Stimulated activated CD8-positive, alpha-beta memory T cell treated with anti-CD3 and anti-CD28 coated beads, Interleukin-15, amount 100 ng/mL, for 48 hours (primary cell): ENCODE measurements at places on chromosomes 2 and 18.

DNA sequence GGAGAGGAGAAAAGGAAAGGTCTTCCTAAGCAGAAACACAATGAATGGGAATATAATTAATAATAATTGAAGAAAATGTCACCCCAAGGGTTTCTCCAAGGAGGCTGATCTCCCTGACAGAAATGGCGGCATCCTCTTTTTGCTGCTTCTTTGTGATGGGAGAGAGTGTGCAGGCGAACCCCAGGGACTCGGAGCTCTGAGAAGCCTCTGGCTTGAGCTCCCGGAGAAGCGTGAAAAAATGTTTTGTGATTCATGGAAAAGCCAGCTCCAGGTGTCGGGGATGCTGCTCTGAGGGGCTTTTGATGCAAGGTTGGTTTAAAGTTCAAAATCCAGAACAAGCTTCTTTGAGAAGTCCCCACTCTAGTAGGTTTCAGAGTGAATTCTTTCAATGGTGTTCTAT, 91.0 kb downstream of the VWA3B start:
- no peak for DNase-seq

DNA sequence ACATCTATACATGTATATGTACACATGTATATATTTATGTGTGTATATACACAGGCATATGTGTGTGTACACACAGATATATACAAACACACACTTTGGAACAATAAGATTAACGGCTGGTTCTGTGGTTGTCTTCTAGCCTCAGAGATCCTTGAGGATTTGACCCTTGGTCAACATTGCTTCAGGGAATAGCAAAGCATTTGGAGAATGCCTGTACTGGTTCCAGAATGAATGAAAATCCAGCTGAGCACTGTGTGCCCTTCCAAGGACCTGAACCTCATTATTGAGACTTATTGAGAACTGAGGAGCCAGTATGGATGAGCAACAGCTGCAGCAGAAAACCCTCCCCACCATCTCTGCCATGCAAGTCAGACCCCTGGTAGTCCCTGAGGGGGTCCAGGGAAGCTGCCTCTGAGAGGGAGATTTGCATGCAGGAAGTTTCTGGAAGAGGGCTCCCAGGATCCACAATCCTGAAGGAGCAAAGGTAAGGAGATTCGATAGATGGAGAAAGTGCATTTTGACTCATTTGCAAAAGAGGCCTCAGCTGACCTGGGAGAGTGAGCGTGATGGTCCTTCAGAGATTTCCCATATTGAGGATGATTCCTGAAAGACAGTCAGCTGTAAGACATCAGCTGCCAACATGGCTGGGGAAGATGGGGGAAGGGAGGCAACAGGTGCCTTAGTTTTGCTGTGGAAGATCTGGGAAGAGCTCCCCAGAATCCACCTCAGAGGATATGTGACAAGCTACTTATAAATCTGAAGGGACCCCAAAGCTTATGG, 166.6 kb upstream of the NCKAP5 start:
- no peak for DNase-seq

- no peak for DNase-seq
These were observed 12.8 kb upstream of the IHH start for GRCh38 chr2:219073413-219074129.

GRCh38 chr2:20067992-20068584, 16.7 kb upstream of the LAPTM4A start:
- no peak for DNase-seq

DNA sequence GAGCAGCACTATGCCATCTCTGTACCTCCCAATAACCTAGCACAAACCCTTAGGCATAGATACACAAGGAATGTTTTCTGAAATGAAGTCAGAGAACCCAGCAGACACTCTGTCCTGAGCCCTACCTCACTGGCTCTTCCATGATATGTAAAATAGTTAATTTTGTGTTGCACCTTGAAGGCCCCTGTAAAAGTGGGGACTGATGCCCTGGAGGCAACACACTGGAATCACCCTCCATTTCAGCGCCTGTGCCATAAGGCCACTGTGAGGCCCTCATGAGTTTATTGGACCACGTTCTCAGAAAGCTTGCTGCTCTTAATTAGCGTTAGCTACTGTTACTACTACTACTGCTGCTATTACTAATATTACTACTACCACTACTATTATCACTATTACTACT, 670.1 kb upstream of the SOX11 start:
- DNase-seq: no peak

DNA sequence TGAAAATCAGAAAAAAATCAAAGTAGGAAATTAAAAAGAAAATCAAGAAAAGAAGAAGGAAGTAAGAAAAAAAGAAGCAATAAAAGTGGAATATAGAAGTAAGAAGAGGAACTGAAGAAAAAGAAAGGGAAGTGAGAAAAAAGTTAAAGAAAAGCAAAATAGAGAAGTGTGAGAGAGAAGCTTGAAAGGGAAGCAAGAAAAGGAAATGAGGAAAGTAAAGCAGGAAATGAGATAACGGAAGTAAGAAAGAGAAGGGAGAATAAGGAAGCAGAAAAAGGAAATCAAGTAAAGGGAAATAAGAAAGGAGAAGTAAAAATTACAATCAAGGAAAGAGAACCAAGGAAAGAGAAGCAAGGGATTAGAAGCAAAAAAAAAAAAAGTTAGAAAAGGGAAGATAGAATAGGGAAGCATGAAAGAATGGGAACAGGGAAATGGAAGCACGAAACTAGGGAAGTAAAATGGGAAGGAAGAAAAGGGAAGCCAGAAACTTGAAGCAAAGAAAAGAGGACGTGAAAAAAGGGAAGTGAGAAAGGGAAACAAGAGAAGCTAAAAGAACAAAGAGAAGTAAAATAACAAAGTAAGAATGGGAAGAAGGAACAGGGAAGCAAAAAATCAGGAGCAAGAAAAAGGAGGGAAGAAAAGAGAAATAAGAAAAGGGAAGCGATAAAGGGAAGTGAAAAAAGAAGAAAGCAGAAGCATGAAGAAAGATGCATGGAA, 243.3 kb upstream of the NCKAP5 start:
- no peak for DNase-seq

GRCh38 chr2:66872081-66872985, 437.4 kb downstream of the MEIS1 start:
- DNase-seq: no peak

- DNase-seq: peak; percentile 32
These were observed 9.5 kb upstream of the ZNF396 start for GRCh38 chr18:35386600-35387100.

- no peak for DNase-seq
These were observed 825 bp downstream of the ITGA6 start for GRCh38 chr2:172427990-172428831.

DNA sequence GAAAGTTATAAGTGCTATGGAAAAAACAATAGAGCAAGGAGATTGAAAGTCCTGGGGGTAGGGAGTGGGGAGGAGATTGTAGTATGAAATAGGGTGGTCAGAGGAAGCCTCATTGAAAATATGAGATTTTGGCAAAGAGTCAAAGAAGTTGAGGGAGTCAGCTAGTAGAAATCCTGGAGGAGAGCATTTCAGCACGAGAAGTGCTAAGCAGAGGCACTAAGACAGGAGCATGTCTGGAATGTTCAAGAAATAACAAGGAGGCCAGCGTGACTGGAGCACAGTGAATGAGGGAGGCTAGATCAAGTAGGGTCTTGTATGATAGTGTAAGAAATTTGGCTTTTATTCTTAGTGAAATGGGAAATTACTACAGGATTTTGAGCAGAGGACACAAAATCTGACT, 2.1 kb upstream of the TSPYL6 start:
- no peak for DNase-seq

DNA sequence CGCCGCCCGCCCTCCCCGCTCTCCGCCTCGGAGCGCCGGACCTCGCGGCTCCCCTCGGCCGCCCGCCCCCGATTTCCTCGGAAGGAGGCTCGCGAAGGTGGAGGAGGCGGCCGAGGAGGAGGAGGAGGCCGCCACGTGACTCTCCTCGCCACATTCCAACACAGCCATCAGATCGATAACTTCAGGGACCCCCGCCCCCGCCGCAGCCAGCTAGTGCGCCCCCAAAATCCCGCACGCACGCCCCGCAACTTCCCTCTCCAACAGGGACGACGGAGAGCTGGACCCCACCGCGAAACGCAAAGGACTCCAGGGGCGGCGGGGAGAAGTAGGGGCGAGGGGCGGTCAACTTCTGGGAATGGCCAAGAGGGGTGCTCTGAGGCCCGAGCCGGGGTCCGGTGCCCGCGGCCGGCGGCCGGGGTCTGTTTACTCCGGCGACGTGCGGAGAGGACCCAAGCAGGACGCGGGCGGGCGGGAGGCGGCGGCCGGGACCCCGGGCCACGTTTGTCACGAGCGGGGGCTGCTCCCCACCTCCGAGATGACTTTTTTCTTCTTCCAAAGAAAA, 2.0 kb downstream of the ZNF521 start:
- no peak for DNase-seq

DNA sequence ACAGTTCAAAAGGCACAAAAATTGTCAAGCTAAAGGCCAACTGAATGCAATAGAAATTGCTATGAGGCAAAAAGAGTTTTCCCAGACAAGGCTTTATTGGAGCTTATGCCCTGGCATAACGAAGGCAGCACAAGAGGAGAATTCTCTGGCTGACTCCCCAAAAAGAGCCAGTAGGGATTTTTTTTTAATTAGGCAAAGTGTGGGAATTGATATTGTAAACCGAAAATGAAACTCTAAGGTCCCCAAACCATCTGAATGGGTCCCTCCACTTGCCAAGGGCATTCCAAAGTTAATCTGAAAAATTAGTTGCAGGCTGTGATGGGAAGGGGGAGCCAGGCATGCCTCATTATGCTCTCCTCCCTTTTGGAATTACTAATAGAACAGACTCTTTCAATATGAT, 118.9 kb downstream of the SPOPL start:
- no peak for DNase-seq

DNA sequence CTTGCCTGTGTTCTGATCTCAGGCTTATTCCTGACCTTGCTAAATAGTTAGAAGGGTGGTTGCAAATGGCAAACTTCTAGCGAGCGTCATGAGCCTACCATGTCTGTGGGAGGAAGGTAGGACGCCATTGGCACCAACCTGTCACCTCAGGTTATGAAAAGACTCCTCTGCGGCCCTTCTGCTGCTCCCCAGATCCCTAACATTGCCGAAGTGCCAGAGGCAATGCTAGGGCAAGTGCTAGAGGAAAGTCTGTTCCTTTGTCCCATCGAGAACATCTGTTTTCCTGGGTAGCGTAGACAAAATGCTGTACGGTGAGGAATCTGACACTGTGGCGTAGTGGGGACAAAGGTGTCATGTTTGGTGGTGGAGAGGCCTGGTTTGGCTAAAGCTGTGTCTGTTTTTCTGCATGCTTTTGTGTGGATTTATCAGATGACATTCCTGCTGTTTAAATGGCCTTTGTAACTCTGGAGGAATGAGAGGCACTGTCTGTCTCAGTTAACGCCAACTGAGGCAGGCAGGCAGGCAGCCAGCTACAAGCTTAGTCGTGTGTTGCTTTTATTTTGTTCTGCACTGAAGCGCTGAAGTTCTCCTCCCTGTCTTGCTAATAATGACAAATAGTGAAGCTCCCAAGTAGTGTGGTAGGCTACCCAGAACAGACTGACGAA, 94.1 kb downstream of the PRPF40A start:
- DNase-seq: no peak

DNA sequence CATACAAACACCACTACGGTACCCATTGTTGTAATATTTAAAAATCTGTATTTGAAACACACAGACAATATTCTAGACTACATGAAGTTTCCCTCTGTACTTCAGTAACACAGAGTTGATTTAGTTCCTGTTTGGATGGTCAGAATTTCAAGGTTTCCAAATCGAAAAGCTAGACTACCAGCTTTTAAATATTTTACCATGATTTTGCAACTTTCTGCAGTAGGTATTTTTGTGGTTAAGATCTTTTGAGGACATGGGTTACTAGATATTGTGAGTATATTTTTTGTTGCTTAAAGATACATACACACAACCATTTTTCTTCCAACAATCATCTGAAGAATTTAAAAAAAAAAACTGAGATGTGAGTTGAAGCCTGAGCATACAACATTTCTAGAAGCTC, 10.9 kb downstream of the SERPINB5 start:
- no peak for DNase-seq

DNA sequence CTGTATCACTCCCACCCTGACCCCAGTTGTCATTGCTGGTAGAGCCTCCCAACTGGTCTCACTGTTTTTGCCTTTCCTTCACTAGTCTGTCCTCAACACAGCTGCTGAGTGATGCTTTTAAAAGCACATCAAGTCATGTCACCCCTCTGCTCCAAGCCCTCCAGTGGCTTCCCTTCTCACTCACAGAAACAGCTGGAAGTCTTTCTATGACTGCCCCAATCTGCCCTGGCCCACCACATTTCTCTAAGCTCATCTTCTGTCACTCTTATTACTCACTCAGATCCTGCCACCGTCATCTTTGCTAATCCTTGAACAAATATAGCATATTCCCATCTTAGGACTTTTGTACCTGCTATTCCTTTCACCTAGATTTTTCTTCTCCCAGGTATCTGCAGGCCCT, 242.6 kb upstream of the RBBP8 start:
- no peak for DNase-seq

- no peak for DNase-seq
These were observed 48.3 kb downstream of the ALPK2 start for GRCh38 chr18:58580623-58581022.

- DNase-seq: no peak
These were observed 58.1 kb downstream of the CLASP1 start for GRCh38 chr2:121591199-121591598.

DNA sequence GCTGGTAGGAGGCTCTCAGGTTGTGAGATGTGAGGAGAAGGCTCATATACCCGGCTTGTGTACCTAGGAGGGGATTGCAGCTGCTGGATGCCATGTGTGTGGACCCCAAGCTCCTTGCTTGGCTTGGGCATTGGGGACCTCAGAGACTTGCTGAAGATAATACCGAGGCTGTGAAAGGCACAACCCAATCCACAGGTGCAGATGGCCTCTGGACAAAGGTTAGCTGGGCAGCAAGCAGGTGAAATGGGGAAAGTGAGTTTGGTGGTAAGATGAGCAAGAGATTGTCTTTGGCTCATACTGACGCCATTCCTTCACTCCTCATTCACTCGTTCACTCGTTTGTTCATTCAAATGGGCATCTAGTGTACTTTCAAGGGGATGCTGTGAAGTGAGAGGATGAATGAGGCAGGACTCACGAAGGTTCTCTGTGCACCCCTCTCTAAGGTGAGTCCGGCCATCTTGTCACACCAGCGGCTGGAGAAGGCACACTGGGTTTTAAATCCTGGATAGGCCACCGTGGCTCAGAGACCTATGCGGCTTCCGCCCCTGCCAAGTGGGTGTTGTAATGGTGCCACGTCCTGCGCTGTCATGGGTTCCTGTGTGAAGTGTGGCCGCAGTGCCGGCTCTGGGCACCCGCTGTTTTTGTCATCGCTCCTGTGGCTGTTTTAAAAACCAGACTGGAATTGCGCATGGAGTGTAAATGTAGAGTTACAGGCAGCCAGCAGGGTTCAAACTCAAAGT, 13.7 kb downstream of the FBLN7 start:
- DNase-seq: no peak
